ENCODE measurements at places on chromosomes 16 and 17. TPM values are rescaled to one million over a fixed set of nuclear protein-coding genes. Genes with fewer than 3 reads are reported as not detected.

KCNJ18 gene
- total RNA-seq = not detected

HBA2 gene
- total RNA-seq = not detected

ZNF771 gene
- 10.1 TPM for total RNA-seq

CRLF3 gene
- 23.8 TPM for total RNA-seq

SEPTIN12 gene
- total RNA-seq = not detected

NECAB2 gene
- total RNA-seq = not detected

KCNG4 gene
- total RNA-seq = not detected

IL34 gene
- total RNA-seq = 0.60 TPM

KRTAP9-2 gene
- total RNA-seq = not detected

SLC5A2 gene
- total RNA-seq = 0.52 TPM

PRSS36 gene
- 2.3 TPM for total RNA-seq

TMEM100 gene
- total RNA-seq = 0.17 TPM

PRAC1 gene
- total RNA-seq = not detected

NLGN2 gene
- total RNA-seq = 2.6 TPM

ZC3H7A gene
- total RNA-seq = 34.2 TPM

CDRT15L2 gene
- not detected for total RNA-seq

RPH3AL gene
- 40.5 TPM for total RNA-seq

RGS9 gene
- 4.2 TPM for total RNA-seq

SALL1 gene
- total RNA-seq = 25.2 TPM

NHERF2 gene
- total RNA-seq = 3.5 TPM

TP53TG3B gene
- not detected for total RNA-seq

PDILT gene
- total RNA-seq = not detected

KCNJ12 gene
- 8.5 TPM for total RNA-seq

RNU2-1 gene
- not detected for total RNA-seq

ALOX12 gene
- not detected for total RNA-seq

TBC1D3K gene
- not detected for total RNA-seq

PIPOX gene
- total RNA-seq = 0.94 TPM

PRAC2 gene
- not detected for total RNA-seq

RTN4RL1 gene
- total RNA-seq = 0.35 TPM

CNGB1 gene
- 0.35 TPM for total RNA-seq

JPT2 gene
- total RNA-seq = 284 TPM

KRTAP4-3 gene
- total RNA-seq = not detected

RAB11FIP3 gene
- 72.5 TPM for total RNA-seq

CASKIN2 gene
- 26.2 TPM for total RNA-seq

CD79B gene
- total RNA-seq = not detected

PYDC1 gene
- total RNA-seq = not detected

HYDIN gene
- total RNA-seq = 18.7 TPM

HOXB8 gene
- 65.8 TPM for total RNA-seq

NAGPA gene
- total RNA-seq = 12.5 TPM

FASN gene
- total RNA-seq = 103 TPM

ODAD4 gene
- total RNA-seq = 0.35 TPM

NAA60 gene
- 34.9 TPM for total RNA-seq

ESRP2 gene
- total RNA-seq = 13.9 TPM

NHERF1 gene
- 28.6 TPM for total RNA-seq

CISD3 gene
- 2.0 TPM for total RNA-seq

PRPSAP2 gene
- total RNA-seq = 38.4 TPM

PRKCB gene
- not detected for total RNA-seq

OR1A1 gene
- not detected for total RNA-seq

C17orf113 gene
- total RNA-seq = 0.70 TPM

PYY gene
- not detected for total RNA-seq

ARL2BP gene
- 71.2 TPM for total RNA-seq

DNAJA2 gene
- total RNA-seq = 95.7 TPM

CMC2 gene
- total RNA-seq = 43.2 TPM

All from renal cortical epithelial cell (primary cell).